ENCODE measurements at places on chromosomes 12 and 14.

DNA sequence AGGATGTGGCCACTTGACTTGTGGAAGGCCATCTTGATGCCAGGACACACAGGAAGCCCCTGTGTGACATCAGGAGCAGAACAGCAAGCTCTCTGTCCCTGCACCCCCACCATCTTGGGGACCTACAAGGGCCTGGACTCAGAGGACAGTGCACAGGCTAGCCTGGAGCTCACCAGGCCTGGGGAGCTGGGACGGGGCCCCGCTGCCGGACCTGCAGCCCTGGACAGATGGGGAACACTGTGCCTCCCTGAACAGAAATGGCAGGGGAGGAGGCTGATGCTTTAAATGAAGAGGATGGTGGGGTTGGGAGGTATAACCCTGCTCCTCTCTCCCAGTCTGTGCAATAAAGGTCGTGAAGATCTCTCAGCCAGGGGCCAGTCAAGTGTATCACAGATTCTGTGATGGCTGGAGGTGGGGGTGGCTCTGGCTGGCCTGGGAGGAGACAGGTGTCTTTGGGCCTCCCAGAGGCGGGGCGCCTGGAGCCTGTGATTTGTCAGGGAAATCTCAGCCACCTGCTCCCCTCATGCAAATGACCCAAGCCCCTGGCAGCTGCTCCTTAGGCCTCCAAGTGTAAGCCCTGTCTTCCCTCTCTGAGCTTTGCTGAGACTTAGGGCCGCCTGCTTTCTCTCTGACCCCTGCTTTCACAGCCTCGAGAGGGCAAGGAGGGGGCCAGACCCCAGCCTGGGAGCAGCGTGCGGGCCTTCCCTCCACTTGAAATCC lies 1.1 kb upstream of the GNB3 start:
- DNase-seq, result no peak

DNA sequence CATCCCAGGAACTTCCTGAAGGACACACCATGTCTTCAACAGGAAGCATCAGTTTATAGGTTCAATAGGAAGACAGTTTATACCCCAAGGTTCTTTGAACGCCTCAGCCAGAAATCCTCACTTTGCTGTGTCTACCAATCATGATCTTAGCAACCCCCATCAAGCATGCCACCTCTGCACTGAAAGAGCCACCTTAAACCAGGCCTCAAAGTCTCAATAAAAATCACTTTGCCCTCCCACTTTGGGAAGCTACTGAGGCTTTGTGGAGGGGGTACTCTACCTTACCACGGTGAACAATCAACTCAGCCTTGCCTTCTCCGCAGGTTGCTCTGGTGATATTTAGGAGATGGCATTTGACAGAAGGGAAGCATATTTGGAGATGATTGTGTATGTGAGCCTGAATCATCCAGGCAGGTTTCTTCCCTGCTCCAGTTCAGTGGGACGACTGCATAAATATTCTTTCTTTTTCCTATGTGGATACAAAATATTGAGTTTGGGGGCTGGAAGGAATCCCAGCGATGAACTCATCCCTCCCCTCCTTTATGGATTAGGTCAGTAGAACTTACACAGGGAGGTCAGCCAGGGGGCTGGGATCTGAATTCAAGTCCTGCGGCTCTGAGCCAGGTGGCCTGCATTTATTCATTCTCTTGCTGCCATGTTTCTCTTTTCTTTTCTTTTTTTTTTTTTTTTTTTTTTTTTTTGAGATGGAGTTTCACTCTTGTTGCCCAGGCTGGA lies 42.8 kb upstream of the VASH1 start:
- no peak for DNase-seq

GRCh38 chr12:108134744-108135143 lies 5.7 kb downstream of the WSCD2 start:
- no peak for DNase-seq

- DNase-seq, result peak; percentile 78
These were observed 168.5 kb downstream of the NAV3 start for GRCh38 chr12:77999074-77999715.

DNA sequence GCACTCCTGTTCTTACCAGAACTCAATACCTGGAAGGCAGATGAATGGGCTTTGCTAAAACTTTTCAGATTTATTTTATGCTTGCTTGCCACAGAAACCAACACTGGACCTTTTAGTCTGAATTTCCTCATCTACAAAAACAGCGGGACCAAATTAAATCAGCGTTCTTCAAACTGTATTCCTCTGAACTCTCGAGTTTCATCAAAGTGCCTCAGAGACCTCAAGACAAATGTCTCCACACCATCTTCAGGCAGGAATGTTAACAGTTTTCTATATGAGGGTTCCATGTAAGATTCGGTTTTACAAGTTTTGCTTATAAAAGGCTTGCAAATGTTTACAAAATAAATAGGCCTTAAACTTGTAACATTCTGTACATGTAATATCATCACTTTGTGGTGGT lies 74.6 kb downstream of the MED13L start:
- DNase-seq, result no peak

DNA sequence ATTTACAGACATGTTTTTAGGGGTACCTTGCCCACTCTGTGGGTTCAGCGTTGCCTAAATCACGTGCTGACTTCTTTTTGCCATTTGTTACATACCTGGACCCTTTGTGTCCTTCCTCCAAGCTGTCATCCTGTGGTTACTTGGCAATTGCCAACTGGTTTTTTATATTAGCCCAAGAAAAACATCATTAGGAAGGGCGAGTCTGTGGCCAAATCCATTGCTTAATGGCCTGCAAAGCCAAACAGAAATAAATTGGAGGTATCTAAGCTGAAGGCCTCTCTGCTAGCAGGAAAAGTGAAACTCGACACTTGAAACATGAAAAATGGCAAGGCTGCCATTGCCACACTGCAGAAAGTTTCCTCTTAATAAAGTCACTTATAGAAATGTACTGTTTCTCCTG lies 190.4 kb downstream of the NUAK1 start:
- no peak for DNase-seq

DNA sequence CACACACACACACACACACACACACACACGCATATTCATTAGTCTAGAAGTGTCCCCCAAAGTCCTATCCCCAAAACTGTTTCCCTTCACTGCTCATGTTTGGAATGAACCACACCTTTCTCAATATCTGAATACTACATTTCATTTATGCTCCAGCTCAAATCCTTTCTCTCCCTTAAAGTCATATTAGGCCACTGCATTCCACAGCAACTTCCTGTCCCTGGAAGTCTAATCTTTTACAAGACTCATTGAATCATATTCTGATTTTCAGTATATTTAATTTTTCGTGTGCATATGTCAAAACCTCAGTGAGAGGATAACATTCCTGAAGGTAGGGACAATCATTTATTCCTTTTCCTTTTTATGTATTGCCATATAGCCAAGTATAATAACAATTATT lies 155.6 kb upstream of the LMNTD1 start:
- DNase-seq, result no peak

DNA sequence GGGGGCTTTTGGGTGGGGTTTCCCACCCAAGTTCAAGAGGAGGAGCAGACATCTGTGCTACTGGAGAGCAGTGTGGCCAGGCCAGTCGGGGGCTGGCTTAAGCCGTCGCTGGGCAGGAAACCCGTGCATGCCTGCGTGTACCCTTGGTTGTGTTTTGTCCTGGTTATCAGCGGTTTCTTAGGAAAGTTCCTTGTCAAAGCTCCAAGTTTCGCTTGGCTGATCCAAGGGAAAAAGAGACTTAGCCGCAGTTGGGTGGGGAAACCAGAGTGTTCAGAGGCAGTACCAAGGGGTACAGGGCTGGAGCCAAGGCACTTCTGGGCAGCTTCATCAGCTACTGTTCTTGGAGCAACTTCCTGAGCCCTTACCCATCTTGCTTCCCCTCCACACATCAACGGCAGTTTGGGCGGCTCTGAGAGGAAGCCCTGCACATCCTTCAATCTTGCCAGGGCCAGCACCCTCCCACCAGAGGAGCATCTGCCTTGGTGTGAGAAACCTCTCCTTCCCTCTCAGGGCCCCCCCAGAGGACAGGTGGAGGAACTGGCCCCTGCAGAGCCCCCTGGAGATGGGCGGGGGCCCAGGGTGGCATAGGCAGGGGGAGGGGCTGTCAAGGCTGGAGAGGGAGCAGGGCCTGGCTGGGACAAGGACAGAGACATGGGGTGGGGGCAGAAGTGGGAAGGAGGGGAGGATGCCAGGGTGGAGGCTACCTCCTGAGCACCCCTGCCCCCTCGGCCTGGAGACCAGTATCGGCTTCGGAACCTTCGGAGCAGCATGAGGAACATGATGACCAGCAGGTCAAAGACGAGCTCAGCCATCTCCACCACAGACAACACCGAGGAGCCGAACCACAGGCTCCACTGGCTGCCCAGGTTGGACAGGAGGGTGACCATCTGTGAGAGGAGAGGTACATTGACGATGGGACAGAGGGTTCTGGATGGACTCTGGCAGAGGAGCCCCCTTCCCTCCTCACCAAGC lies 5.8 kb upstream of the TNFRSF1A start:
- DNase-seq, result no peak

DNA sequence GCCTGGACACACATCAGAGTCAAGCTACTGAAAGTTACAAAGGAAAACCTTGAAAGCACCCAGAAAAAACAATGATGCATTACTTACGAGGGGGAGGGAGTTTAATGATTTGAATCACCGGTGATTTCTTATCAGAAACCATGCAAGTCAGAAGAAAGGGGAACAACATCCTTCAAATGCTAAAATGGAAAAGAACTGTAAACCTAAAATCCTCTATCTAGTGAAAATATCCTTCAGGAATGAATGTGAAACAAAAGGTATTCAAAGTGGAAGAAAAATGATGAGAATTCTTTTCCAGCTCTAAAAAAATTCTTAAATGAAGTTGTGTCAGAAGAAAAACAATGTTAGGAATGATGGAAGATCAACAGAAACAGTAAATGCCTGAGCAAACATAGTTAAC lies 16.8 kb downstream of the SCAF11 start:
- DNase-seq, result peak; percentile 46

DNA sequence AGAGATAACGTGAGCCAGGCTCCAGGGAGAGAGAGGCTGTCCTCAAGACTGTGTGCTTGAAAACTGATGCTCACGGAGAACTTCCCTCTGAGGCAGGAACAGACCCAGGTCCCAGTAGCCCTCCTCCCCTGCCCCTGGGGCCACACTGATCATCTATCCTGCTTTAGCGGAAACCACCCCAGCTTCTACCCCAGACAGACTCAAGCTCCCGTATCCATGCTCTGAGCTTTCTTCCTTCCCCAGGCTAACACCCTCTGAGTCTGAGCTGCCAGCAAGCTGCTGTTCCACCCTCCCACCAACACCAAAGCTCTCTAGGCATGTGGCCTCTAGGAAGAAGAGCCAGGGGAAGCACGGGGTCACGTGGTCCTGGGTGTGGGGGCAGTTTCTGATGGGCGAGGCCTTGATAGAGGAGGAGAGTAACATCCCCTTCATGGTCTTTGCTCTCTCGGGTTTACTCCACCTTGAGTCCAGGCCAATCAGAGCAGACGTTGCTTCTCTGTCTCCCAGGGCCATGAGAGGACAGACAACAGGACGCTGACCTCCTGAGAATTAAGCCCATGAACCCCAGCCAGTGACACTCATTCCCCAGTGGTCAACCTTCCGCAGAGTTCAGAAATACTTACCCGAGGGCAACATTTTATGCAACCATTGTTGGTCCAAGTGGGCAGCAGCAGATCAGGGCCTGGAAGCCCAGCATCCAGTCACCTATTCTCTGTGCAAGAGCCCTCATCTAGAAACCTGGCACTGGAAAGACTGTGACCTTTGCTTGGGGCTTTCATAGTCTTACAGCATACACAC lies 1.4 kb downstream of the PCK2 start:
- peak; percentile 89 for DNase-seq

GRCh38 chr14:89427426-89428172 lies 10.6 kb upstream of the FOXN3 start:
- no peak for DNase-seq

GRCh38 chr12:53235742-53236442 lies 3.9 kb upstream of the RARG start:
- DNase-seq, result no peak

GRCh38 chr12:14322403-14322802 lies 43.1 kb upstream of the ATF7IP start:
- no peak for DNase-seq

DNA sequence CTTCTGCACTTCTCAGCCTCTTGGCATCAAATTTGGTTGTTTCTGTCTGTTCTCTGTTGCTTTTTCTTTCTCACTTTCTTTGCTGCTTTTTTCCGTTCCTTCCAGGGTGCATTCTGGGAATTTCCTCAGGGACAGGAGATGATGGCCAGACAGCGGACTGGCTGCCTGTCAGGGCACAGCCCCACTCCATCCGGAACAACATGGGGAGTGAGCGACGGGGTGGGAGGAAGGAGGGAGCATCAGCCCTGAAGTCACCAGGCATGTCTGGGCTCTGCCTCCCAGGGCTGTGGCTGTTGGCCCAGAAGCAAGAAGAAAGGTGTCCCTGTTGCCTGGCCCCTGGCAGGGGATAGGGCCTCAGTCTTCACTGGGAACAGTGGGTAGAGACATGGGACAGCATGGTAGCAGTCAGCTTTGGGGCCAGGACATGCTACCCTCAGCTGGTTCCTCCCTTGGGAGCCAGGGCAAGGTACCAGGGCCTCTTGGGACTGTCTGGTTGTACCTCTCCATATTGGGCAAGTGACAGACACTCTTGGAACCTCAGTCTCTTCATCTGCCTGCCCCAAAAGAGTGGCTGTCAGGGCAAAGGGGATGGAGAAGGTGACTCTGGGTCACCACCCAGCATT lies 8.6 kb downstream of the PGF start:
- no peak for DNase-seq

- no peak for DNase-seq
These were observed 106.7 kb downstream of the RPS29 start for GRCh38 chr14:49479432-49479831.

GRCh38 chr12:132429602-132429945 lies 60.4 kb upstream of the FBRSL1 start:
- no peak for DNase-seq

Measured in OCI-M1 (cell line).